Activated T-helper 2 cell treated with anti-CD3 and anti-CD28 coated beads, Interferon-gamma antibody, Interleukin-2, Interleukin-4, amounts not matched to agents 10 μg/mL and 5 μg/mL and 100 μg/mL, durations not matched to agents 14 hours and 24 hours and 36 hours (primary cell): ENCODE measurements at places on chromosomes 6 and 20. TPM values are rescaled to one million over a fixed set of nuclear protein-coding genes. Genes with fewer than 3 reads are reported as not detected.

The SLC32A1 gene
- not detected in 2 replicates for total RNA-seq

- H3K27ac ChIP-seq, result no peak overlapping the region
- H3K36me3 ChIP-seq, result no peaks in the 10 kb centered on the region
- no peak overlapping the region for H3K4me3 ChIP-seq
- peaks cover 31% of the 10 kb centered on the region for H3K4me1 ChIP-seq
Observed at GRCh38 chr6:169800668-169801395, 49.4 kb downstream of the ERMARD start.

The PPIL4 gene
- total RNA-seq, result 20.4 and 20.5 TPM in 2 replicates

The DCDC2 gene
- not detected in 2 replicates for total RNA-seq

DNA sequence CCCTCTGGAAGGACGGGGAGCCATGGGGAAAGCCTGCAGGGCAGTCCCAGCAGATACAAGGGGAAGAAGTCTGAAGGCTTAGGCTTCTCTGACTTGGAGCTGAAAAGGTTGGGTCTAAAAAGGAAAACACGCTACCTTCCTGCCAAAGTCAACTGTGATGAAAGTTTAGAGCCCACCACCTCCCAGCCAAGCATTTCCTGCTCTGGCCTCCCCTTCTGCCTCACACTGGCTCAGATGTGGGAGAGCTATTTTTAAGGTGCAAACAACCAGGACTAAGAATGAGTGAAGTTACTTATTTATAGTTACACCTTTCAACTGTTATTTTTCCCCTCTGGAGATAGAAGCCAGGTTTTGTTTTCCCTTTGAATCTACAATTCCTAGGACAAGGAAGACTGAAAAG is 21.2 kb downstream of the NEDD9 start:
- H3K4me3 ChIP-seq, result no peak overlapping the region
- H3K27me3 ChIP-seq, result no peaks in the 10 kb centered on the region
- H3K4me1 ChIP-seq, result peaks cover 47% of the 10 kb centered on the region
- H3K36me3 ChIP-seq, result peaks cover 85% of the 10 kb centered on the region
- H3K27ac ChIP-seq, result no peak overlapping the region

DNA sequence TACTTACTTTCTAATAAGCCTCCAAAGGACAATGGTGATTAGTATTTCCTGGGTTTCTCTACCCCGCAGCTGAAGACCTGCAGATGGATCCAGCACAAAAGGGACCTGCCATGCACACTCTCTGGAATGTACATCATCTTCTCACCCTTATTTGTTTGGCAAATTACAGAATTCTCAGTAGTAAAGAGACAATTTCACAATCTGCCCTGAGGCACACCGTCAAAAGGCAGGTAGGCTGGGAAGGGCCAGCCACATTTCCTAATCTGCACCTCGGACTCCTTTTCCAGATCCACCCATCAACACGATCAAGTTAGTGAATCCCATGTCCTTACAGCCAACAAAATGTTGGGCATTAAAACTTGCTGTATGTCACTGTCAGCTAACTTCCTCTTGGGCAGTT is 4.9 kb downstream of the OVOL2 start:
- no peak overlapping the region for H3K4me3 ChIP-seq
- no peaks in the 10 kb centered on the region for H3K36me3 ChIP-seq
- no peaks in the 10 kb centered on the region for H3K4me1 ChIP-seq

DNA sequence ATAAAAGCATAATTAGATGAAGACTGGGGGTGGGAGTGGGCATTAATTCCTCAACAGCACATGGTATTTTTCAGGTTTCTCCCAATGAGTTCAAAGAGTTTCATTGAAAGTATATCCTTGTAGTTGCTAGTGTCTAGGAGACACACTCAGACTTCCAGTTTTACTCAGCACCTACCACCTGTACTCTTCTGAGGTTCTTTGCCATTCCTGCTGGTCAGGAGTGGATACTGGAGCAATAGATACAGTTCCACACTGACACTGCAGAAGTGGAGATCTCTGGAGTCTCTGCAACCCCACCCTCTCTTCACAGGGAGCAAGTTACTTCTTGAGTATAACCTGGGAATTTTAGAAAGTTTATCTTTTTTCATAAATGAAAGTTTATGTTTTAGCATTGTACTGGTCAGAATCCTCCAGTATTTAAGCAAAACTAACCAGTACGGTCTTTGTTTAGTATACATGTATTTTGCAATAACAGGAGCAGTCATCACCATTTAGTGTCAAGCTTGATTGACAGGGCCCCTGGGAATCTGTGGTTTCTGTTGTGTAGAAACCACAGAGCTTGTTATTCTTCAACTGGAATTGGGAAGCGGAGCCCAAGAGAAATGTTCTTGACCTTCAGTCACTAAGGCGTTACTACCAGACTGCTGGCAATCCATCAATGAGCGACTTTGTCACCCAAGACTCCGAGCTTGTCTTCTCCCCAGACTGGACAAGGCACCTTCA is 148.1 kb downstream of the ZDHHC14 start:
- H3K27ac ChIP-seq, result no peak overlapping the region
- H3K4me3 ChIP-seq, result no peak overlapping the region
- H3K4me1 ChIP-seq, result peaks cover 34% of the 10 kb centered on the region
- peaks cover 20% of the 10 kb centered on the region for H3K36me3 ChIP-seq
- DNase-seq, result no peak

GRCh38 chr6:107543088-107543487 is 53.2 kb downstream of the SOBP start:
- H3K36me3 ChIP-seq, result no peaks in the 10 kb centered on the region
- H3K4me1 ChIP-seq, result peaks cover 2% of the 10 kb centered on the region
- peaks cover 50% of the 10 kb centered on the region for H3K27me3 ChIP-seq
- H3K4me3 ChIP-seq, result no peak overlapping the region
